ENCODE measurements at places on chromosomes 6 and 20.

DNA sequence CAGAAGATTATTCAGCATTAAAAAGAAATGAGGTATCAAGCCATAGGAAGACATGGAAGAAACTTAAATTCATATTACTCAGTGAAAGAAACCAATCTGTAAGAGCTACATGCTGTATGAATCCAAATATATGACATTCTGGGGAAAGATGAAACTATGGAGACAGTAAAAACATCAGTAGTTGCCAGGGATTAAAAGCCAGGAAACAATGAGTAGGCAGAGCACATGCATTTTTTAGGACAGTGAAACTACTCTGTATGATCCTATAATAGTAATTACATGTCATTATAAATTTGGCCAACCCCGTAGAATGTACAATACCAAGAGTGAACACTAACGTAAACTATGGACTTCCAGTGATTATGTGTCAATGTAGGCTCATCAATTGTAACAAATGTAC is 92.8 kb upstream of the RNF217 start:
- no peak for DNase-seq

- DNase-seq, result no peak
Observed at GRCh38 chr20:24203526-24204183, 215.1 kb upstream of the GGTLC1 start.

- no peak for DNase-seq
Observed at GRCh38 chr6:106530502-106530901, 98.8 kb downstream of the RTN4IP1 start.

GRCh38 chr6:164531736-164532135 is 777.7 kb downstream of the C6orf118 start:
- DNase-seq, result no peak

- peak; percentile 16 for DNase-seq
Observed at GRCh38 chr6:137958811-137959565, 91.9 kb downstream of the TNFAIP3 start.

- no peak for DNase-seq
Observed at GRCh38 chr20:64080013-64080812, at the start of gene OPRL1. Gene OPRL1, plus strand, starts transcription at chr20:64080082. Its CDS starts 12,639 bp downstream, at chr20:64092721.

- DNase-seq, result no peak
Observed at GRCh38 chr6:5098501-5099270, 13.5 kb downstream of the PPP1R3G start.

- peak; percentile 40 for DNase-seq
Observed at GRCh38 chr20:38001173-38001875, 31.9 kb downstream of the TTI1 start.

DNA sequence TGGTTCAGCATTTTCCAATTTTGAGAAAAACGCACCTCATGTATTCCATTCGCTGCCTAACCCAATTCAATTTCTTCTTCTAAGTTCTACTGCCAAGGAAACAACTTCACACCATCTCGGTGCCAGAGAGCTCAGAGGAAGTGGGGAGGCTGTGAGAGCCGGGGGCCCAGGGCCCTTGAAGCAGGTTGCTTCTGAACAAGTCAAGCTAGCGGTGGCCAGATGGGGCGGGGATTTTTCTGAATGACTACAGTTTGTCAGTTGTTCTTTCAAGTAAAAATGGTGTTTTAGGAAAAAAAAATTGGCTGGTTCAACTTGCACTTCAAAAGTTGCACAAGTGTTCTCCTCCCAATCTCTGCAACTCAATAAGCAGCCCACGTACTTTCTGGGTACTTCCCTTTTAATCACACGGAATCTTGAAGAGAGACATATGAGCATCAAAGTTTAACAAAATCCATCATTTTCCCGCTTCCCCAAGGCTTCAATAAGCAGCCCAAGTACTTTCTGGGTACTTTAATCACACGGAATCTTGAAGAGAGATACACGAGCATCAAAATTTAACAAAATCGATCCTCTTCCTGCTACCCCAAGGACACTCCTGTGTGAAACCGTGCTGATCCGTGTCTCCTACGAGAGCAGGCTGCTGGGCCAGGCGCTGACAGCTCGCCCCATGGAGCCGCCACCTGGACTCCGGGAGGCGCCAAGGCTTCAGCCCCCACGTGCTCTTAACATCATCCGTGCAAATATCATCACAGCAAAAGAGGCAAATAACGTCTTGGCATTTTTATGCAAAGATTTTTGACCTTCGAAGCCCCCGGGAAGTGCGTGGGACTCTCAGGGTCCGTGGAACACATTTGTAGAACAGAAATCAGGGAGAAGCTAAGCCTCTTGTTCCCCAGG is 186.7 kb upstream of the PDE10A start:
- no peak for DNase-seq

DNA sequence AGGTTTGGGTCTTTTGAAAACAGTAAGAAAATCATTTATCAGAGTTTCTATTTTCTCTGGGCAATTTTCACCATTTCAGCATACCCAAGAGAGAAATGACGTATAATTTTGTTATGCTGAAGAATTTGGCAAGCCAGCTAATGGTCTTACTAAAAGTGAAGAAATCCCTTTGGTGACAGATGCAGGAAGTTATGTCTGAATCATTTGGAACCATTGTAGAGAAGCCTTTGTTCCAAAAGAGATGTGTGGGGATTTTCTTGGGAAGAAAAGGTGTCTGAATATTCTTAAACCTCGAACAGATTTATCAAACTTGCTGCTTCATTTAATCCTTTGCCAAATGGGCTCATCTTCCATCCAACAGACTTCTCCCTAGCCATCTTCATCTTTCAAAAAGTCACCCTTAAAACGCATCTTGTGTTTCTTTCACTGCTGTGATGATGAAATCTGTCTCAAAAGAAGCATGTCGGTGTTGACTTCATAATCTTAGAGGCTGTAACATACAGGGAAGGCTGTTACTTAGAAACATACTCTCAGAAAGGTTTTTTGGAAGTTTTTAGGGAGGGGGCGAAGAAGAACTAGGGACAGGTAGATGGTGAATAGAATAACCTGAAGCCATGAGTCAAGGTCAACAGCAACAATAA is 39.5 kb downstream of the CITED2 start:
- peak; percentile 56 for DNase-seq

- DNase-seq, result no peak
Observed at GRCh38 chr20:44393608-44394451, 38.3 kb downstream of the HNF4A start.

- no peak for DNase-seq
Observed at GRCh38 chr6:166423051-166423745, 40.5 kb upstream of the MPC1 start.

GRCh38 chr20:11329271-11329670 is 588.4 kb upstream of the BTBD3 start:
- DNase-seq, result no peak

- no peak for DNase-seq
Observed at GRCh38 chr20:45115386-45115774, 406 bp upstream of the WFDC5 start.

DNA sequence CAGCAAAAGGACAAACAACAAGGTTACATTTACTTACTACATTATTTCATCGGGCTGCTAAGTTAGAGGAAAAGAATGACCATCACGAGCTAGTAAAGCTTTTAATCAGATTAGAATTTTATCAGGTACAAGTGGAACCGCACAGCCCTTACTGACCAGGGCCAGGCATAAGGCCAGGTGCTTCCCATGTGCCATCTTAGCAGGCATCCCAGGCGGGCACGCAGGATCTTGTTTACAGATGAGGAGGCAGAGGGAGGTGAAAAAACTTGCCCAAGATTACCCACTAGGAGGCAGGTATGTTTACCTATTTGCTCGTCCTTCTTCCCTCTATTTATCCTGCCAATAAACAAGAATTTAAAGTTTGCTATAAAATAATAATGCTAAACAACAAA is 10.7 kb downstream of the EZR start:
- no peak for DNase-seq

- no peak for DNase-seq
Observed at GRCh38 chr20:32052090-32052777, at the start of gene HCK. Gene HCK, plus strand, starts transcription at chr20:32052242.

GRCh38 chr6:132357120-132357519 is 44.2 kb downstream of the MOXD1 start:
- no peak for DNase-seq

DNA sequence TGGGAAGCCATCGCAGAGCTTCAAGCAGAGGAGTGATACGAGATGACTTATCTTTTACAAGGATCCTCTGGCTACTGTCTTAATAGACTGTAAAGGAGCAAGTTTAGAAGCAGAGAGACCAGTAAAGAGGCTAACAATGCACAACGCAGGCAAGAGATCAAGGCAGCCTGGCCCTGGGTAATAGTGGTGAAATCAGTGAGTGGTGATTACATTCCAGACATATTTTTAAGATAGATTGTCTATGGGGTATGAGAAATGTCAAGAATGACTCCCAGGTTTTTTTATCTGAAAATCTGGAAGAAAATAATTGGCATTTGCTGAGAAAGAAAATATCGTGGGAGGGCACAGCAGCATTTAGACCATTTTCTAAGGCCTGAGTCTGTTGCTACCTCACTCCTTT is 213.6 kb upstream of the HTR1E start:
- DNase-seq, result no peak

GRCh38 chr20:35307666-35308653 is 15.7 kb upstream of the FAM83C start:
- no peak for DNase-seq

DNA sequence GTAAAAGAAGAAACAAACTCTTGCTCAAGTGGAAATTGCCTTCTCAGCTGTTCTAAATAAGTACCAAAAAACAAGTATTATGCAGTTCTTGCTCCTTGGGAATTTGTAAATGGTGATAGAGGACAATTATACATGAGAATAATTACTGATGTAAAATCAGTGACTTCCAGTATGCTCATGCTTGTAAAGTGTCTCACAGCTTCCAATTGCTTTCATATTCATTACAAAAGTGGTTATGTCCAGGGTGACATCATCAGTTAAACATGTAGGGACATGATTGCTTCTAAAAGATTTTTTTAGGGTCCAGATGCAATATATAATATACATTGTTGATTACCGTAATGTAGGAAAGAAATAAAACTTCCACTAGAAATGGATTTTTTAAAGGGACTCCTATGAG is 122.8 kb upstream of the B3GAT2 start:
- no peak for DNase-seq

DNA sequence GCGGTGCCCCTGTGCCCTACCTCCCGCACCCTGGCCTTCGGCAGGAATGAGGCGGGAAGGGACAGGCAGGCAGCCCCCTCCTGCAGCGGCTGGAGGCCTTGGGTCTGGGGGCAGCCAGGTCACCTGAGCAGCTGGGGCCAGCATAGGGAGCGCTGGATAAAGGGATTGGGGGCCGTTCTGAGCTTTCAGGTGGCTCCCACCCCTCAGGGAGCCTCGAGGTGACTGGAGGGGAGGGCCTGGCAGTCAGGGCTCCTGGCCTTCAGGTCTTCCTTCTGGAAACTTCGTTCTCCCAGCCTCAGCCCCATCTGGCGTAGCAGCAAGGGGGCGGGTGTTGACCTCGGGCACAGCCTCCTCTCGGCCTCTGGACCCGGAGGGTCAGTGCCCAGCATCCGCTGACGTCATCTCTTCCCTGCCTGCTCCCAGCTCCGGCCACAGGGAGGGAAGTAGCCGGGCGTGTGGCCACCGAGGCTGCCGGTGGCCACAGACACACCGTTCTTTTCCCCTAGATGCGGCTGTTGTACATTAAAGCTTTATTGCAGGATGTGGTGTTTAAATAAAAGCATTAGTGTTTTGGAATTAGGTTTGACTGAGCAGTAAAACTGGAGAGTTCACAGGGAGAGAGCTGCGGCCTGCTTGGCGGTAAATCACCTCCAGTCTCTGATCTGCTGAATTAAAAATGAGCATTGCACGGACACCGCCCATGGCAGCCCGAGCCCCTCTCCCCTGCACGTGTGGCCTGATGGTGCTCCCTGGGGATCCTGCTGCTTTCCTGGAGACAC is 80.0 kb upstream of the GATA5 start:
- DNase-seq, result no peak

DNA sequence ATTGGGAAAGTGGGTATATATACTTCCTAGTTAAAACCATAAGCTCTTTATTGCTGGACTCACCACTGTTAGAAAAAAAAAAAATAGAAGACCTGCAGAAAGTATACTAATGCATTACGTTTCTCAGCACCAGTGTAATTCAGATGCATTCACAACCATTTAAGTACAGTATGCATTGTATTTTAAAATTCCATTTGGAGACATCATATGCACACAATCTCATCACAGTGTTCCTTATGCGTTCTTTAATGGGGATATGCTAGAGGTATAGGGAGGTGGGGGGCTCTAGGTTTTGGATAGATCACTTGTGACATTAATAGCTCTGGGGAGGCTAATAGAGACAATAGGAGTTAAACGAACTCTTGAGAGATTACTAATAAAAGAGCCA is 9.4 kb downstream of the TFAP2A start:
- no peak for DNase-seq

GRCh38 chr20:60857708-60858107 is 394.4 kb upstream of the CDH4 start:
- DNase-seq, result no peak

DNA sequence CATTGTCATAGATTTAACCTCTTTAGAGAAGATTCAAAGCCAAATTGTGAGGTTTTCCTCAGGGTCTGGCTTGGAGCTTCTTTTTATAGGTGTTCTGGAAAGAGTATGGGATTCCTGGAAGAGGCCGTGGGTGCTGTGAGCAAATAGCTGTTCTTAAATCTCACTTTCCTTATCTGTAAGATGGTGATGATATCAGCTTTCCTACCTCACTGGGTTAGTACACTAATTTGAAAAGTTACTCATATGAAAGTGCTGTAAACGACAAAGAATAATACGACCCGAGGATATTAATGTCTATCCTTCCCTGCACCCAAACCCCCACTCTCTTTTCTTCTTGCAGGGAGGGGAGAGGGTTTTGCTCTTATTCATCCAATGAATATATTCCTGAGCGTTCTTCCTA is 116.9 kb upstream of the ENPP5 start:
- DNase-seq, result no peak

- DNase-seq, result no peak
Observed at GRCh38 chr6:114576330-114576729, 233.5 kb upstream of the HS3ST5 start.

DNA sequence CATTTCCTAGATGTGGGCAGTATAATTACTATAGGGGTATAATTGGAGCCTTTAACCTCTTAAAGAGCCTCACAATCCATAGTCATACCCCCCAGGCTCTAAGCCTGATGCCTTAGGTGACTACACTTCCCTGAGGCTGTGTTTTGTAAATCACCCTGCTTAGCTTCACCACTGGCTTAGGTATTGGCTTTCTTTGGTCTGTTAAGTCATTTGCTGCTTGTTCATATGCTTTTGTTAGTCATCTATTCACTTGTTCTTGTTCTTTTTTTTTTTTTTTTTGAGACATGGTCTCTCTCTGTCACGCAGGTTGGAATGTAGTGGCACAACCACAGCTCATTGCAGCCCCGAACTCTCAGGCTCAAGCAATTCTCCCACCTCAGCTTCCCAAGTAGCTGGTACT is 26.7 kb downstream of the KAT14 start:
- DNase-seq, result peak; percentile 86

GRCh38 chr20:9705722-9706476 is 133.0 kb downstream of the PAK5 start:
- no peak for DNase-seq
